ENCODE measurements at places on chromosomes 11 and 22. TPM values are rescaled to one million over a fixed set of nuclear protein-coding genes. Genes with fewer than 3 reads are reported as not detected.

OR5AL1 gene
- not detected for total RNA-seq

FOLR2 gene
- total RNA-seq: not detected

LINC01488 gene
- not detected for total RNA-seq

RELA gene
- 85.3 TPM for total RNA-seq

VWA5A gene
- 4.5 TPM for total RNA-seq

MRGPRX4 gene
- total RNA-seq: not detected

PATE4 gene
- total RNA-seq: not detected

TENM4 gene
- total RNA-seq: not detected

MAJIN gene
- total RNA-seq: not detected

CLNS1A gene
- 114 TPM for total RNA-seq

FOSL1 gene
- total RNA-seq: 3.7 TPM

VSTM5 gene
- not detected for total RNA-seq

JHY gene
- total RNA-seq: 2.5 TPM

ACR gene
- not detected for total RNA-seq

NPAS4 gene
- total RNA-seq: 0.27 TPM

GRK3 gene
- 45.0 TPM for total RNA-seq

LMO1 gene
- not detected for total RNA-seq

GGTLC2 gene
- total RNA-seq: not detected

SPA17 gene
- total RNA-seq: 2.3 TPM

PTGDR2 gene
- total RNA-seq: 31.5 TPM

EMSY gene
- total RNA-seq: 34.1 TPM

SYT9 gene
- not detected for total RNA-seq

INSC gene
- total RNA-seq: 0.11 TPM

C22orf42 gene
- not detected for total RNA-seq

SYT8 gene
- total RNA-seq: not detected

OR52E8 gene
- total RNA-seq: not detected

PLAAT5 gene
- total RNA-seq: not detected

MMP27 gene
- not detected for total RNA-seq

Measured in T-helper 2 cell treated with Interferon-gamma antibody and Interleukin-4, amounts not matched to agents 100 ng/mL and 5 ng/mL, for 36 hours (primary cell).